Tibial artery (tissue), 4 donors: ENCODE measurements at places on chromosomes 5 and 9.

DNA sequence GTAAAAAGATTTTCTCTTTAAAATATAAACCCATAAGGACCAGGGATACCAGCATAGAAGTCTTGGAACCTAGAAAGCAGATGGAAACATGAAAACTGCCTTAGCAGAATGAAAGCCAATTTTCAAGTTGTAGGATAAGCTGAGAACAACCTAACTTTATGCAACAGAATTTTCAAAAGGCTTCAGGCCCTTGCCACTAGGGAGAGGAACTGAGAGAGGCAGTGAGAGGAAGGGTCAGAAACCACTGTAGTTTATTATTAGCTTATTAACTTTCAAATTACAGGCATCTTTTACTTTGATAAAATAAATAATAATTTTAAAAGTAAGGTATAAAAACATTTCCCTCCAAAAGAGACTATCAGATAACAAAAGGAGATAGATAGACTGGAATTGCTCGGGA, 33.4 kb downstream of the FAM81B start:
- H3K27me3 ChIP-seq: no peaks in the 10 kb centered on the region
- H3K4me3 ChIP-seq: no peak overlapping the region
- H3K36me3 ChIP-seq: no peaks in the 10 kb centered on the region
- H3K4me1 ChIP-seq: no peaks in the 10 kb centered on the region

GRCh38 chr5:135747824-135748223, 86.6 kb upstream of the SLC25A48 start:
- no peaks in the 10 kb centered on the region for H3K36me3 ChIP-seq
- no peak overlapping the region for H3K4me3 ChIP-seq
- no peaks in the 10 kb centered on the region for H3K4me1 ChIP-seq
- no peak overlapping the region for H3K27ac ChIP-seq
- DNase-seq: no peak

DNA sequence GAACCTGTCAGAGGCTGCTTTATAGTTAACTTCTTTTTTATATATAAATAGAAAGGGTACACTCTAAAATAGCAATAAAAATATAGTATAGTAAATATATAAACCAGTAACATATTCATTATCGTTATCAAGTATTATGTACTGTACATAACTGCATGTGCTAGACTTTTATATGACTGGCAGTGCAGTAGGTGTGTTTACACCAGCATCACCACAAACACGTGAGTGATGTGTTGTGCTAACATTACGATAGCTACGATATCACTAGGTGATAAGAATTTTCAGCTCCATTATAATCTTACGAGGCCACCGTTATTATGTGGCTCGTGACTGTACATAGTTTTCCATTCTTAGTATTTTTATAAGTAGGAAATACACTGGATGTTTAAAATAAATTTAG, 43.8 kb upstream of the MEF2C start:
- no peaks in the 10 kb centered on the region for H3K36me3 ChIP-seq
- H3K4me3 ChIP-seq: no peak overlapping the region

- H3K36me3 ChIP-seq: no peaks in the 10 kb centered on the region
- H3K4me1 ChIP-seq: no peaks in the 10 kb centered on the region
Observed at GRCh38 chr9:94031380-94031779, 52.9 kb upstream of the PTPDC1 start.

GRCh38 chr5:33601881-33602280, 161.1 kb downstream of the TARS1 start:
- no peak overlapping the region for H3K27ac ChIP-seq
- H3K4me1 ChIP-seq: no peaks in the 10 kb centered on the region
- DNase-seq: no peak
- no peak overlapping the region for H3K4me3 ChIP-seq

GRCh38 chr5:133534566-133534965, 77.8 kb downstream of the FSTL4 start:
- H3K27me3 ChIP-seq: no peaks in the 10 kb centered on the region
- no peak for DNase-seq
- no peak overlapping the region for H3K27ac ChIP-seq
- no peak overlapping the region for H3K4me3 ChIP-seq
- H3K4me1 ChIP-seq: peaks cover 6% of the 10 kb centered on the region

- no peak overlapping the region for H3K27ac ChIP-seq
- no peaks in the 10 kb centered on the region for H3K4me1 ChIP-seq
- H3K27me3 ChIP-seq: no peaks in the 10 kb centered on the region
- H3K4me3 ChIP-seq: no peak overlapping the region
- H3K36me3 ChIP-seq: no peaks in the 10 kb centered on the region
- DNase-seq: no peak
Observed at GRCh38 chr5:73370640-73371583, 77.7 kb downstream of the FOXD1 start.

DNA sequence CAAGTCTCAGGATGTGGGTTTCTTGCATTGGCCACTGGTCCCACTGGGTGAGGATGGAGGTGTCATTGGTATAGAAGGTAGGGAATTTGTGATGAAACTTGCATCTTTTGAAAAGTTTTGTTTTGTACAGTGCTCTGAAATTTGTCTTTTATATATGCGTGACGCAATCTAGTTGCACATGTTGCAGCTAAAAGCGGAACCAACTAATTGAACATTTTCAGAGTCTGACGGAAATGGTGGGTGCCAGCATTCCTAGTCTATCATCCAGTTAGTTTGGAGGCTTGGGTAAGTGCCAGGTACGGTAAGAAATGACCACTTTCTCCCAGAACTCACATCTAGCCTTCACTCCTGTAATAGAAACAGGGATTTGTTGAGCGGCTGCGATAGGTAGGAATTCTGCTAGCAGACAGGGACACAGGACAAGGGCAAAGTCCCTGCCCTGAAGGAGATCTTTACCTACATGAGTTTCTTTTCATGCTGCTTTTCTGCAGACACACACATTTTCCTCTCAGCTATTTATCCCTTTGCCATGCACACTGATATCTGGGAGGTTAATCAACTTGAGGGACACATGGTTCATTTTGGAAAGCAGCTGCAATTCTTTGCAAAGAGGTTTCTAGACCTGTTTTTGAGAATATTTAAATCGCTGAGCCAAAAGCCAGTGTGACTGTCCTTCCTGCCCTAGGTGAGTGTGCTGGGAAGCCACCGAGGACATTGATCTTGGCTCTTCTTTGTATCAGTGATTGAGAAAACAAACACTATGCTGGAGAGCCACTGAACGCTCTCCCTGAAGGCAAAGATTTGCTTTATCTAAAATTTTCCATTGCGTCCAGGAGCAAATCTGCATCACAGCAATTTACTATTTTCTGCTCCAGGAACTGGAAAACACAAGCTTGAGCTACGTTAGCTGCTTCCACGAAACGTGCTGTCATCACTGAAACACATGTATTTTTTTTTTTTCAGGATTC, 89.7 kb downstream of the DAP start:
- no peak for DNase-seq
- H3K27me3 ChIP-seq: no peaks in the 10 kb centered on the region
- H3K36me3 ChIP-seq: no peaks in the 10 kb centered on the region
- H3K27ac ChIP-seq: no peak overlapping the region

GRCh38 chr9:119357336-119358096, 11.7 kb downstream of the BRINP1 start:
- H3K27ac ChIP-seq: no peak overlapping the region
- H3K27me3 ChIP-seq: no peaks in the 10 kb centered on the region
- DNase-seq: no peak
- H3K4me1 ChIP-seq: no peaks in the 10 kb centered on the region

- no peak for DNase-seq
- H3K4me1 ChIP-seq: no peaks in the 10 kb centered on the region
- no peak overlapping the region for H3K4me3 ChIP-seq
Observed at GRCh38 chr9:120289990-120290975, 289.7 kb downstream of the CDK5RAP2 start.

DNA sequence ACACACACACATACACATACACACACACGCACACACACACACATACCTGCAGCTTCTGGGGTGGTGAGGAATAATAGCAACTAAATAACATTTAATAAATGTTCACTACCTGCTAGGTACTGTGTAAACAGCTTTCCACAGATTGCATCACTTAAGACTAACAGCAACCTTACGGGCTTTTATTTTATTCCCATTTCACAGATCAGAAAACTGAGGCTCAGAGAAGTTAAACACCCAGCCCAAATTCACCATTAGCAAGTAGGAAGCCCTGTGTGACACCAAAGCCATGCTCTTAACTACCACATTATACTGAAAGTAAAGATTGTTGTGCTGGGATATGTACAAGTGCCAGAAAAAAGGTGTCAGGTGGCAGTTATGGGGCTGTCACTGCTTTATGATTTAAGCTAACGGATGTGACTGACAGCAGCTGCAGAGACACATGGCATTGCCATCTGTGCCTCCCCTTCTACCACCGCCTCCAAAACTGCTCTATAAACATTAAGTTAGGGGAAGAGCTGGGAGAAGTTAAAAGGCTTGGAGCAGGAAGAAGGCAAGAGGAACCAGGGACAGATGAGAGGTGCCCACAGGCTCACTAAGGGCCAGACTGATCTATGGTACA, 13.6 kb downstream of the MTMR12 start:
- H3K4me1 ChIP-seq: peaks cover 18% of the 10 kb centered on the region
- H3K36me3 ChIP-seq: peaks cover 12% of the 10 kb centered on the region
- H3K27me3 ChIP-seq: no peaks in the 10 kb centered on the region

GRCh38 chr9:4864234-4864661, 71.5 kb downstream of the RCL1 start:
- no peak for DNase-seq
- H3K27me3 ChIP-seq: no peaks in the 10 kb centered on the region
- peak overlapping the region; percentile 68 for H3K27ac ChIP-seq
- peaks cover 54% of the 10 kb centered on the region for H3K4me1 ChIP-seq

- peaks cover 50% of the 10 kb centered on the region for H3K4me1 ChIP-seq
- H3K27ac ChIP-seq: no peak overlapping the region
- no peaks in the 10 kb centered on the region for H3K27me3 ChIP-seq
- DNase-seq: peak; percentile 50
- H3K4me3 ChIP-seq: no peak overlapping the region
- no peaks in the 10 kb centered on the region for H3K36me3 ChIP-seq
Observed at GRCh38 chr9:93594041-93594756, 17.8 kb downstream of the PHF2 start.

DNA sequence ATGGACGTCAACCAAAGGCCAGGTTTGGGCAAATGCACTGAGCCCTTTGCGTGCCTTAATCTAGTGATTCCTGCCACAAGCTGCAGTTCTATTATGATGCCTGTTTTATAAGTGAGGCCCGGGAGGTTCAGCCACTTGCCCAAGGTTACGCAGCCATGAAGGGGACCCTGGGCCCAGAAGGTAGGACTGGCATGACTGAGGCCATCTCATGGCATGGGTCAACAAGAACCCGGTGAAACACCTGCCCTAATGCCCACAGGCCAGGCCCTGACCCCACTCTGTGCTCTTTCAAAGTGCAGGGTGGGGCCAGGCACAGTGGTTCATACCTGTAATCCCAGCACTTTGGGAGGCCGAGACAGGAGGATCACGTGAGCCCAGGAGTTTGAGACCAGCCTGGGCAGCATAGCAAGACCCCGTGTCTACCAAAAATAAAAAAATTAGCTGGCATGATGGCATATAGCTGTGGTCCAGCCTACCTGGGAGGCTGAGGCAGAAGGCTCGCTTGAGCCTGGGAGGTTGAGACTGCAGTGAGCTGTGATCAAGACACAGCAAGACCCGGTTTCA, 8.6 kb downstream of the NINJ1 start:
- H3K36me3 ChIP-seq: peaks cover 55% of the 10 kb centered on the region
- peaks cover 53% of the 10 kb centered on the region for H3K4me1 ChIP-seq
- H3K27ac ChIP-seq: no peak overlapping the region
- peak; percentile 12 for DNase-seq
- no peaks in the 10 kb centered on the region for H3K27me3 ChIP-seq

- DNase-seq: no peak
- no peaks in the 10 kb centered on the region for H3K27me3 ChIP-seq
- no peak overlapping the region for H3K4me3 ChIP-seq
- no peaks in the 10 kb centered on the region for H3K4me1 ChIP-seq
- no peaks in the 10 kb centered on the region for H3K36me3 ChIP-seq
Observed at GRCh38 chr9:5442400-5443011, 4.8 kb upstream of the PLGRKT start.

- H3K27me3 ChIP-seq: no peaks in the 10 kb centered on the region
- no peak for DNase-seq
- H3K27ac ChIP-seq: no peak overlapping the region
- H3K4me3 ChIP-seq: no peak overlapping the region
- H3K4me1 ChIP-seq: no peaks in the 10 kb centered on the region
Observed at GRCh38 chr5:60312098-60312497, 387.9 kb downstream of the DEPDC1B start.

GRCh38 chr5:138514021-138514420, 29.0 kb downstream of the ETF1 start:
- no peak for DNase-seq
- H3K27ac ChIP-seq: no peak overlapping the region

GRCh38 chr5:95620870-95621838, 1.3 kb downstream of the GPR150 start:
- H3K36me3 ChIP-seq: no peaks in the 10 kb centered on the region
- H3K4me1 ChIP-seq: peaks cover 19% of the 10 kb centered on the region
- H3K4me3 ChIP-seq: peak overlapping the region; percentile 66
- DNase-seq: no peak
- peak overlapping the region; percentile 29 for H3K27ac ChIP-seq

- no peaks in the 10 kb centered on the region for H3K27me3 ChIP-seq
- H3K4me1 ChIP-seq: peaks cover 6% of the 10 kb centered on the region
- no peaks in the 10 kb centered on the region for H3K36me3 ChIP-seq
Observed at GRCh38 chr5:16841416-16841815, 94.7 kb downstream of the MYO10 start.

DNA sequence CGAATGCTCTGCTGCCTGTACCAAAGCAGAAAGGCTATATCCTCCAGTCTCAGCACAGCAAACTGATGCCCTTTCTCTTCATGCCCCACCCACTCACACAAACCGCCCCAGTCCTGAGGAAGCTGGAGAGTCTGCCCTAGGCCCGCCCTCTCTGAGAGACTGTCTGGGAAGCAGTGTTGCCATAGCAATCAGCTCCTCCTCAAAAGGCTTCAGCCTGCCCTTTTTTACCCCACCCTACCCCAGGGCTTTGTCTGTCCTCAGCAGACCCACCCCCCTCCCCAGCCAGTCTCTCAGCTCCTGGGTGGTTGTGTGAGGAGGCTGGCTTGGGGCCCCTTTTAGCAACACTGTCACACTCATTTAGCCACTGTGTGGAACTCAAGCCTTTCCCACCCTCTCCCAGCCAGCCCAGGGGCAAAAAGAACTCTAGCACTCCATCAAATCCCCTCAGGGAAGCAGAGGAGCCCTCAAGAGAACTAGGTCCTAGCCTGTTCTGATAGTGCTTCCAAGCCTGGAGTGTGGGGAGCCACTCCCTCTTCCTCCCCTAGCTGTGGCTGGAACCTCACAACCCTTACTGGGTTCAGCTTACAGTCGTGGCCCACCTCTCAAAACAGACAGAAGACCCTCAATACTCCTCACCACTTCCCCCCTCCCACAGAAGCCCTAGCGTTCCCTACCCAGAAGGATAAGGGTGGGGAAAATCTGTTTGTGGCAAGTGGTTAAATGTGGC, 1.4 kb downstream of the ATOSB start:
- no peaks in the 10 kb centered on the region for H3K36me3 ChIP-seq
- peaks cover 67% of the 10 kb centered on the region for H3K4me1 ChIP-seq
- peak overlapping the region; percentile 64 for H3K4me3 ChIP-seq
- H3K27me3 ChIP-seq: no peaks in the 10 kb centered on the region

DNA sequence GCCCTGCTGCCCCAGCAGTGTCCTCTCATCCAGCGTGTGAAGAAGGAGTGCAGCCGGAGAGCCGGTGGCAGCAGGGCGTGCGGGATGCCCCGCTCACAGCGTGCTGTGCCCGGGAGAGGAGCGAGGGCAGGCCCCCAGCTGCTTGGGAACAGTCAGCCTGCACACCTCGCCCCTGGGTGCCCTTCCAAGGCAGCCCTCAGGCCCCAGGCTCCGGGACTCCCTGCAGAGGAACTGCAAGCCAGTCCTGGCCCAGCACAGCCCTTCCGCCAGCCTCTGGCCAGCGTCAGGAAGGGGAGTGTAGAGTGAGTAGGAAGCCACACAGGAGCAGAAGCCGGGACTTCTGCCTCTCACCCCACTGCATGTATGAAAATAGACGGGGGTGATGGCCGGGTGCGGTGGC, 43.5 kb downstream of the ADAMTS2 start:
- H3K36me3 ChIP-seq: no peaks in the 10 kb centered on the region
- H3K27ac ChIP-seq: peak overlapping the region; percentile 71
- no peaks in the 10 kb centered on the region for H3K27me3 ChIP-seq
- peaks cover 67% of the 10 kb centered on the region for H3K4me1 ChIP-seq
- peak; percentile 67 for DNase-seq
